ENCODE measurements at places on chromosomes 7 and 10.

DNA sequence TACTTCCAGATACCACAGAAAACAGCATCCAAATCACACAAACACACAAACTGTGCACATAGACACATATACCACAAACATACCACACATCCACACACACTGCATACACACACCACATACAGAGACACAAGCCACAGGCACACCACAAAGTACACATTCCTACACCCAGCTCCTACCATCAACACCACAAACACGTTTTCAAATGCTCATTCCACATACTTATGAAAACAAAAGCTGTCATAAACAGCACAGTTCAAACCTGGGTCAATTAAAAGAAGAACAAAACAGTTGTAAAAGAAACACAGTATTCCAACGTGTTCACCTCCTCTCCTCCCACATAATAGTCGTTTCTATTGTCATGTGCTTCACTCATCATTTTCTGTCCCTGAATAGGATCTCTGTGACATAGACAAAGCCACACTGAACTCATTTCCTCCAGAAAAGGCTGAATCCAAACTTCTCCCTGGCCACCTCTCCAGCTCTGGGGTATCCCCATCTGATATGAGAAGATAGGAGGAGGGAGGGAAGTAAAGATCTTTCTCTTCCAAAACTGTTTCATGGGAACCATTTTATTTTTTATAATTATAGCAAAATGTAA, 89.2 kb downstream of the CXCL12 start:
- H3K27ac ChIP-seq, result no peak overlapping the region
- no peaks in the 10 kb centered on the region for H3K36me3 ChIP-seq
- peaks cover 18% of the 10 kb centered on the region for H3K27me3 ChIP-seq

DNA sequence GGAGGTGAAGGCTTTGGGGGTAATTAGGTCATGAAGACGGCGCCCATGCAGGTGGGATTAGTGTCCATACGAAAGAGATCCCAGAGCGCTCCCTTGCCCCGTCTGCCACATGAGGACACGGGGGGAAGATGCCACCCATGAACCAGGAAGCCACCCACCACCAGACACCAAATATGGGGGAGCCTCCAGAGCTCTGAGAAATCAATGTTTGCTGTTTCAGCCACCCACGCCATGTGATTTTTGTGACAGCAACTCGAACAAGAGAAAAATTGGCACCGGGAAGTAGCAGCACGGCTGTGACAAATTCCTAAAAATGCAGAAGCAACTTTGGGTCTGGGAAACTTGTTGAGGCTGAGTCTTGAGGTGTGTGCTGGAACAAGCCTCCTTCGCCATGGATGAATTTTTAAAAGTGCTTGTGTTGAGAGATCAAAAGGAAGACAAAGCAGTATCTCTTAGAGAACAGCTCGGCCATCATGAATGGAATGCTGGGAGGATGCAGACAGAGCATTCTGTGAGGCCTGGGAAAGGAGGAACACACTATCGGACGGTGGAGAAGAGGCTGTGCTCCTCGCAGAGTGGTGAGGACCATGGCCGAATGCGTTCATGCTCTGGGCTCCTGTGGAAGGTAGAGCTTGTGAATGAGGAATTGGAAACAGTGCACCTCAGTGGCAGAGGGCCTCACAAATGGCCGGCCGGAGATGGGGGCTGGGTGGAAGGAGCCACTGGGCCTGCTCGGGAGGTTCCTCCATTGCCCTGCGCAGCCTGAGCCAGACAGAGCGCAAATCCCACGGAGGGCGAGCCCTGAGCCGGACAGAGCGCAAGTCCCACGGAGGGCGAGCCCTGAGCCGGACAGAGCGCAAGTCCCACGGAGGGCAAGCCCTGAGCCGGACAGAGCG, 277.5 kb downstream of the PTPRN2 start:
- no peaks in the 10 kb centered on the region for H3K36me3 ChIP-seq
- peaks cover 4% of the 10 kb centered on the region for H3K27me3 ChIP-seq
- no peak overlapping the region for H3K4me3 ChIP-seq
- H3K4me1 ChIP-seq, result no peaks in the 10 kb centered on the region
- H3K27ac ChIP-seq, result no peak overlapping the region

- H3K4me1 ChIP-seq, result peaks cover 14% of the 10 kb centered on the region
- H3K4me3 ChIP-seq, result no peak overlapping the region
- DNase-seq, result no peak
- H3K27ac ChIP-seq, result no peak overlapping the region
Observed at GRCh38 chr10:93493162-93493561, 3.2 kb upstream of the CEP55 start.

DNA sequence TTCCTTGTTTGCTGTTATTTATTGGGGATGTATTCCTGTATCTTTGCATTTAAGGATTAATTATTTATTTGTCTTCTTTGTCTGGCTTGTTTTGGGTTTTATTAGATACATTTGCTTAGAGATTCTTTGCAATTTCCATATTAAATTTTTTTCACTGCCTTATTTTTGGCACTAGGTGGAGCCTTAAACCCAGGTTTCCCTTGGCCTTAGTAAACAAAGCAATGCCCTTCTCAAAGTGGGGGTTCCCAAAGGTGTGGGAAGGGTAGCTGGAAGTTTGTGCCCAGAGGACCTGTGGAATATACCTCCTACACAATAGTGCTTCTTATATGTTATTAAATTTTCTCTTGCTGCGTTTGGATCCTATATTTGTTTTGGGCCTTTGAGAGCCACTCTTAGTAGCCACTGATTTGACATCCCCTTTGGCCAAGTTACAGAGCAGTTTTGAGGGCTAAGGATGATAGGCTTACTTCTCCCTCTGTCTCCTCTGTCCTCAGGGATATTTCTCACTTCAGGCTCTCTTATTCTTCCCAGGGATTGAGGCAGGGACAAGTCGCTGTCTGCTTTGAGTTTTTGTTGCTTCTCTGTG, 162.3 kb downstream of the ITGB1 start:
- H3K27ac ChIP-seq, result no peak overlapping the region
- H3K27me3 ChIP-seq, result no peaks in the 10 kb centered on the region
- H3K36me3 ChIP-seq, result no peaks in the 10 kb centered on the region
- H3K4me1 ChIP-seq, result no peaks in the 10 kb centered on the region
- DNase-seq, result no peak

- peak overlapping the region; percentile 100 for H3K4me3 ChIP-seq
- no peak for DNase-seq
Observed at GRCh38 chr7:151225948-151226510, 976 bp downstream of the ABCF2 start.

DNA sequence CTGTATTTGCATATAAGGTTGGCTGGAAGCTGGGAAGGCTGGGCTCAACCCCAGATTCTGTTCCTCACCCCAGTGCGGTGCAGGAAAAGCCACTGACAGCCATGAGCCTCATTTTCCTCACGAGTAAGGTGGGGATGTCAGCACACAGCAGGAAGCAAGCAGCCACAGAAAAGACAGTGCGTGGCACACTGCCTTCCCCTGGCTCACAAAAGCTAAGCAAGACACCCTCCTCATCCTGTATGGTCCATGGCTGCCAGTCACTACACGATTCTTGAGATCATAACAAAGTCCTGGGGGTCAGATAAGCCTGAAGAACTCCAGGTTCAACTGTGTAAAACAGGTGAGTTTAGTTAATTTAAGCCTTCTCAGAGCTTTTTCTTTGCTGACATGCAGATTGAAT, 28.9 kb upstream of the DDC start:
- H3K4me3 ChIP-seq, result no peak overlapping the region
- H3K36me3 ChIP-seq, result no peaks in the 10 kb centered on the region
- no peak overlapping the region for H3K27ac ChIP-seq
- H3K4me1 ChIP-seq, result peaks cover 4% of the 10 kb centered on the region
- no peak for DNase-seq

- peaks cover 51% of the 10 kb centered on the region for H3K4me1 ChIP-seq
- DNase-seq, result no peak
- H3K4me3 ChIP-seq, result peak overlapping the region; percentile 18
- peak overlapping the region; percentile 64 for H3K27ac ChIP-seq
- H3K27me3 ChIP-seq, result no peaks in the 10 kb centered on the region
- H3K36me3 ChIP-seq, result peaks cover 1% of the 10 kb centered on the region
Observed at GRCh38 chr7:139648941-139649425, 125.5 kb downstream of the CLEC2L start.

GRCh38 chr10:77715088-77715487, 77.5 kb upstream of the KCNMA1 start:
- no peaks in the 10 kb centered on the region for H3K36me3 ChIP-seq
- DNase-seq, result no peak
- no peak overlapping the region for H3K4me3 ChIP-seq
- H3K27me3 ChIP-seq, result peaks cover 31% of the 10 kb centered on the region

DNA sequence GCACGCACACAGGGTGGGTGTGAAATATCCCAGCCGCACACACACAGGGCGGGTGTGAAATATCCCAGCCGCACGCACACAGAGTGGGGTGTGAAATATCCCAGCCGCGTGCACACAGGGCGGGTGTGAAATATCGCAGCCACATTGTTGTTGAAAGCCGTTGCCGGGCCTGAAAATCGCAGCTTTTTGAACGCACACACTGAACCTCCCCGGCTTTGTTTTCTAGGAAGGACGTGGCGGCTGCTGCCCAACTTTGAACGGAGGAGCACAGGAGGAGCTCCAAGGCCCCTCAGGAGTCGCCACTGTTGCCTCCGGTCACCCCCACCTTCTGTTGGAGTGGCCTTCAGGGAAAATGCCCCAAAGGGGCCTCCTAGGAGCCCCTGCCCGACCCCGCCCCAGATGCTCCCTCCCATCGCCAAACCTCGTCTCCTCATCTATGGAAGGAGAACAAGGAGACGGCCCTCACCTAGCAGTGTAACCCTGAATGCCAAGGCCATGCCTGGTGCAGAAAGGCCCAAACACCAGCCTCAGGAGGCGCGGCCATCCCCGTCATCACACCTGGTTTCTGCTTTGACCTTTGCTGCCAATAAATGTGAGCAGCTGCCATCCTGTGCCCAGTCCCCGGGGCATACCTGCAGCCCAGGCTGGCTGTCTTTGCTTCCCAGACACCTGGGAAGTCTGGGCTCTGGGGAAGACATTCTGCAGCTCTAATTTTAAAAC, 318.6 kb downstream of the PTPRN2 start:
- H3K27me3 ChIP-seq, result no peaks in the 10 kb centered on the region
- DNase-seq, result no peak
- H3K27ac ChIP-seq, result no peak overlapping the region
- no peaks in the 10 kb centered on the region for H3K36me3 ChIP-seq
- H3K4me3 ChIP-seq, result no peak overlapping the region
- H3K4me1 ChIP-seq, result no peaks in the 10 kb centered on the region

DNA sequence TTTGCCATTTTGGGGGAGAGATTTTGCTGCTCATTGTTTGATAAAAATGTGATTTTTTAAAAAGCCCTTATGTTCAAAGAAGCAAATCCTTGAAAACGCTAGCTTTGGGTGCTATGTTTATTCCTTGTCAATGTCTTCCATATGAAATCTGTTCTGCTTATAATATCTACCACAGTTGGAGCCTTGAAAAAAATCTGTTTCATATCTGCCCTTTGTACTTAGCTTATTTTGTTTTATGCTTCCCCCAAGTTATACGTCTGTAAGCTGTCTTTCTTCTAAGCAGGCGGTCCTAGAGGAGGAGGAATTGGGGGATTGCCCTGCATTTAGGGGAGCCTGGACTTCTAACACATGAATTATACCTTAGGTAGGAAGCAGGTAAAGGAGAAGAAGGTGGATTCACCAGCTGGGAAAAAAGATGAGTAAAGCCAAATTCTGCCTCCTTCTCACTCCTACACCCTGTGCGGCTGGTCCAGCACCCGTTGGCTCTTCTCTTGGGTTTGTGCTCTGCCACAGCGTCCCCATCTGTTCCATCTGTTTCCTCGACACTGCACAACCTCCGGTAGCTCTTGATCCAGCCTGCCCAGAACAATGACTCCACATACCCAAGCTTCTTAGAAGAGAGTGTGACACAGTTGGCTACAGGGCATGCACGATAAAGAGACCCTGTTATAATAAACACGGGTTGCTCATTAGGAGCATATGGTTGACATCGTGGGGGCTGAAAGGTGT, 31.9 kb upstream of the NEUROD6 start:
- DNase-seq, result no peak
- no peak overlapping the region for H3K27ac ChIP-seq
- no peaks in the 10 kb centered on the region for H3K36me3 ChIP-seq
- no peaks in the 10 kb centered on the region for H3K27me3 ChIP-seq
- H3K4me1 ChIP-seq, result no peaks in the 10 kb centered on the region
